ENCODE measurements at places on chromosomes 1 and 21.

DNA sequence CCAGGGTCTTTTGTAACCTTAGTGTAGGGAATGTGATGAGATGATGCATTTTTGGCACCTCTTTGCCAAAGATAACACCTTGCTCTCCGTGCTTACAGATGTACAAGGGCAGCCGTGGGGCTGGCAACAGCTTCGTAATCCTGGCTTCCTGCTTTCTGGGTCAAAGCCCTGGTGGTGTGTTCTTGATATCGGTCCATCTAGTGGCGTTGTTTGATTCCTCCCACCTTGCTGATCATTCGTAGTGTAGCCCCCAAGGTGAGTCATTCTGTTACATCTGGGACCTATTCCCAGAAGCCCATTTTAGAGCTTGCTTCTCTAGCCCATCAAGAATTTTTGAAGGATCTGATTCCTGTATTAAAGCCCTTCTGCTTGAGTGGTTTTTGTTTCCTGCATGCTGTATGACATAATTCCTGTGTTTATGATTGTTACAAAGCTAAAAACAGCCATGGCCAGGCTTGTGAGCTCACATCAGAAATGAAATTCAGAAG, 7.0 kb upstream of the CCT8 start:
- peak; percentile 43 for DNase-seq

- DNase-seq, result no peak
Observed at GRCh38 chr1:172135076-172135672, 285.3 kb upstream of the C1orf105 start.

DNA sequence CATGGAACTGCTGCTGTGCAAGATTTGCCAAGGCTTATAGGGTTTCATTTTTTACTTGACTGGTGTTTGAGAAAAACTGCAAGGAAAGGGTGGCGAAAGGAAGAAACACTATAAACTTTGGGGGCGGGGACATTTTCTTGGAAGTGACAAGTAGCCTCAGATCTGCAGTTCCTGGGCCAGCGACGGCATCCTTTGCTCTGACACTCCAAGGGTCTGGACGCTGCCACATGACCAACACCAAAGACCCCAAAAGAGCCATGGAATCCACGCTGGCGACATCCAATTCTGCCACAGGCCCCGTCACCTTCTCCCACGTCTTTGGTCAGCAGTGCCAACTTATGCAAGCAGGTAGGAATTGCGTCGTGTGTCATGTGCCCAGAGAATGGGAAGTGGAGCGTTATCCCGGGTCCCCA, 193.4 kb downstream of the PRDM2 start:
- DNase-seq, result no peak

- no peak for DNase-seq
Observed at GRCh38 chr1:155186794-155187455, 13.3 kb downstream of the TRIM46 start.

DNA sequence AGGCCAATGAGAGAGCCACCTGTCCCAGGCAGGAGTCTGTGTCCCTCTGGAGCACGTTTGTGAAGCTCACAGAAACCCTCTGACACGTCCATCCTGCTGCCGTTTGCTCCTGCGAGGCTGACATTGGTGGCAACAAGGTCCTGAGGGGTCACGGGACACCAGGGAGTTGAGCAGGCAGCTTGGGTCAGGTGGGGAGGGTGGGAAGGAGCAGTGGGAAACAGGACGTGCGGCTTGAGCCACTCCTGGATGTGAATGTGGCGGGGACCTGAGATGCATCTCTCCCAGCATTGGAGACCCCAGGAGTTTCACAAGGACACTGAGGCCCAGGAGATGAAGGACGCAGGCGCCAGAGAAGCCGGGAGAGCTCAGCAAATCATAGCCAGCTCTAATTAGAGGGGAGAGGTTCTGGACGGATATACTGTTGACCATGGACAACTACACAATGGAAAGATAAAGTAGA, 149.0 kb downstream of the PEX14 start:
- DNase-seq, result no peak

DNA sequence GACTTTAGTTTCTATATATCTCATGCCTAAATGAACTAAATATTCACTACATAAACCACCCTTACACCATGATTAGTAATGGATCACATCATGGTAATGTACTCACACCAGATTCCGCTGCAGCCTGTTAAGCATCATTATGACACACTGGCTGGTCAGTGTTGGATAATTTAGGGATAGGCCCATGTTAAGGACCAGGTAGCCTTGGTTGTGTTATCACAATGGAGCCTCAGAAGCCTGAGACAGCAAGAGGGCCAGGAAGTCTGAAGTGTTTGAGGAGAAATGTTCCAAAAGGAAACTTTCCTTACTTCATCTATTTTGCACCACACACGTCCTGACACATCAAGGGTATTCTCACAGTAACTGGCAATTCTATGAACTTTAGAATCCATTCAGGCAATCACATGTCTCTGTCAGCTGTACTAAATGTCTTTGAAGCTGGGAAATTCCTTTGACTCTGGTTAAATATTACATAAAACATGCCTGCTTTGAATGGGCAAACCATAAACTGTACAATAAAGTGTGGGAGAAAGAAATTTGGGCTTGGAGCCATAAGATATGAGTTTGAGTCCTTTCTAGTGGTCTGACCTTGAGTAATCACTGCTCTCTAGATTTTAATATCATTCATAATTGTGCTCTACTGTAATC, 105.3 kb upstream of the DPT start:
- no peak for DNase-seq

GRCh38 chr1:39435597-39435996, 55.8 kb upstream of the BMP8A start:
- DNase-seq, result no peak

DNA sequence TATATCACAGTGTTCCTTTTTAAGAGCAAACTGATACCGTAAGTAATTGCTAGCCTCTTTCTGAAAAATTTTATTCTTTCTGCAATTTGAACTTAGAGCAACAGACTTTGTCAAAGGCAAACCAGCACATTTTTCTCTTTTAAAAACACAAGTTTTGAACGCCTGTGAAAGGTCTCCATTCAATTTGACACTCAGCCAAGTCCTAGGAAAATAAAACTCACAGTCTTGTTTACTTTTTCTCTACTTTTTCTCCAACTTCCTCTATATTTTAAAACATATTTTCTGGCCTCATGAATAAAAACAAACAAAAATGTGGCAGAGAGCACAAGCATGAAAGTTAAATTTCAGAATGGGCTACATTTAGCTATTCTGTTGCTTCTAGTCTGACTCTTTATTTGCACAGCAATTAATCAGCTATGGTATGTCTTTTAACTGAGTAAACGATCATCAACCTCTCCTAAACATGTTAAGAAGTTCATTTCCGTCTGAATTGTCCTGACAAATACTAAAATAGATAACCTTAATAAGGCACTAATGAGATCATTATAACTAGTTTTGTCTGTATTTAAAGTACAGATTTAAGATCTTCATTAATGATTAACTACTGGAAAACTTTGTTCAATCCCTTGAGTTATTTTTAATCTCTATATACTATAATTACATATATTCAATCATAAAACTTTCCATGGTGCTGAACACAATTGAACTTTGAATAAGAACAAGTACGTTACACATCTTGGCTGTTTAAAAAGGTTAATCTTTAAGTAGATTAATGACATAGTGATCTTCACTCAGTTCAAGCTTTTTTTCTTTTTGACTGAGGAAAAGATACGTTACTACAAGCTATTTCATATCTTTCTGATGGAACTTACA, 550.6 kb downstream of the PTBP2 start:
- DNase-seq, result no peak

- DNase-seq, result no peak
Observed at GRCh38 chr1:173164686-173165085, 42.4 kb downstream of the TNFSF4 start.

DNA sequence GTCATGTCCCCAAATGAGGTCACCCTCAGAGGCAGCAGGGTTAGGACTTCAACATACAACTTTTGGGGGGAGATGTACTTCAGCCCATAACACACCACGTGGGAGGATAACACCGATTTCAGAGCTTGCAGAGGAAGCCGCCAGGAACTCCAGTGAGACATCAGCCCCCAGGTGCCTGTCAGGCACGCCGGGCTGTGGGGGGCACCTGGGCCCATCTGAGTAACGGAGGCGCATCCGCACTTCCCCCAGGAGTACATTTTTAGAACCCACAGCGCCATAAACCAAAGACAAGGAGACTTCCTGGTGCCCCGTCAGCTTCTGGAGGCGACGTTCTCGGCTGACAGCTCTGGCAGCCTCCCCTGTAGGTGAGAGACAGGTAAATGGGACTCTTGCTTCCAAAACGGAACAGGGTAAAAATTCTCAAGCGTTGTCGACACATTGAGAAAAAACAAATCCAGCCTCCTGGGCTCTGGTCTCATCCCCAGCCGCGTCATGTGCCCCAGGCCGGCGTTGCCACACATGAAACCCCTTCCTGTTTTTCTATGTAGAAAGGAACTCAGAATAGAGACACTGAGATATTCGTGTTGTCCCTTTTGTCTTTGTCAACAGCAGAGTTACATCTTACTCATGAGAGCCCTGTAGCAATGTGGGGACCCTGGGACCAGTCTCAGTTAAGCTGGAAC, 93.3 kb downstream of the PDE9A start:
- DNase-seq, result no peak

DNA sequence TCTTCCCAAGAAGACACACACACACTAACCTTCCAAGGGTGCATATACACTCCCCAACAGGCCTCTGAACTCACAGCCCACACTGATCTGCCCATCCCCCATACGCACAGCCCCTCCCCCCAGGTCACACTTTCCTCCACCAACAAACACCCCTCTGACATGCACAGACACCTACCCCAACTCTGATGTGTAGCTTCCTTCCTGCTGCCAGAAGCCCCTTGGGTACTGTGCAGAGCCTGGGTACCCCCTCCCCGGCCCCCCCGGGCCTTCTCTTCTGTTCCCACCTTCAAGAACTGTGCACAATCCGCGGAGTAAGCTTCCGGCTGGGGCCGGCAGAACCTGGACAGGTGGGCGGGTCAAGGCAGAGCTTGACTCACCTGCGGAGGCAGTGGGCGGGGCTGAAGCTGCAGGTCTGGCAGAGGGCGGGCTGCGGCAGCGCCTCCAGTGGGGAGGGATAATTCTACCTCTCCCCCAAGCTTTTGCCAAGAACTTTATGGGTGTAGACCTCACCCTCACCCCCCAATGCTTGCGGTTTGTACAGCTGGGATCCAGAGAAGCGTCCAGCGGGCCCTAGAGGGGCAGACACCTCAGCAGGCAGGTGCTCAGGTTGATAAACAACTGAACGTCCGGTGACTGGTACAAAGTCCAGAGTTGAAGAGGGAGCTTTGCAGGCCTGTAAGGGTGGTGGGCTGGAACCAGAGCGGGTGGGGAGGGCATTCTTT, at the start of gene C1orf210:
TSS of gene C1orf210 (minus strand) at position 313 of the 722 bp plus-strand sequence. CDS start 2,311 bp downstream, outside the sequence.
- no peak for DNase-seq

- DNase-seq, result no peak
Observed at GRCh38 chr1:215044151-215044550, 38.4 kb upstream of the KCNK2 start.

GRCh38 chr21:43354026-43354420, 72.9 kb downstream of the SIK1 start:
- no peak for DNase-seq

- no peak for DNase-seq
Observed at GRCh38 chr1:208431721-208432120, 187.5 kb upstream of the PLXNA2 start.

DNA sequence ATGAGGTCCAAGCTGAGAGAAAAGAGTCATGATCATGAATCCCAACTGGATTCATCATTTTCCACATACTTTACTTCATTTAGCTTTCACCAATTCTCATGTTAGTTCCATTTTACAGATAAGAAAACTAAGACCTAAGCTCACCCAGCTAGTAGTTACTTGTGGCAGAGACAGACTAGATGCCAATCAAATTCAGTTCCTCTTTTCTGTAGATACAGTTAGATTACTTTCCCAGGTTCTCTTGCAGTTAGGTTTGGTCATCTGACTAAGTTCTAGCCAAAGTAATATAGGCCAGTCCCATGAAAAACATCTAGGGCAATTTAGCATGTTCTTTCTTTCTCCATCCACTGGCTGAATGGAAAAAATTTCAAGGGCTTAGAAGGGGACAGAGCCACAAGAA, 8.9 kb upstream of the KCND3 start:
- DNase-seq, result no peak

Data from T-helper 2 cell (primary cell).